RPMI7951 (cell line): ENCODE measurements at places on chromosomes 2 and 18.

DNA sequence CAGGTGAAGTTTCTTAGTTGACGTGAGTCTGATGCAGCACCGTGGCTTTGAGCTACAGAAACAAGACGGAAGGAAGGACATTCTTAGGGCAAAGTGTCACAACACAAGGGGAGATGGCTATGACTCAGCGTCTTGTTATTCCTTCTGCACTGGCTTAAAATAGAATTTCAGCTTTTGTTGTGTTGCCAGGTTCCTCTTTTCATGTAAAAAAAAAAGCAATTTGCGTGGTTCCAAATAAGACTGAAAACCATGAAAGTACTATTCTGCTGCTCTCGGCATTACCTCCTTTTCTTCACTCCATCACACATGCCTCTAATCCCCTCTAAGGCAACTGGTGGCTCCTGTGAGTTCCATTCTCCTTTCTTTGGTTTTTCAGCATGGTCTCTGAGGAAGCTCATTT, 150.1 kb downstream of the ANTXR1 start:
- peak; percentile 93 for DNase-seq

DNA sequence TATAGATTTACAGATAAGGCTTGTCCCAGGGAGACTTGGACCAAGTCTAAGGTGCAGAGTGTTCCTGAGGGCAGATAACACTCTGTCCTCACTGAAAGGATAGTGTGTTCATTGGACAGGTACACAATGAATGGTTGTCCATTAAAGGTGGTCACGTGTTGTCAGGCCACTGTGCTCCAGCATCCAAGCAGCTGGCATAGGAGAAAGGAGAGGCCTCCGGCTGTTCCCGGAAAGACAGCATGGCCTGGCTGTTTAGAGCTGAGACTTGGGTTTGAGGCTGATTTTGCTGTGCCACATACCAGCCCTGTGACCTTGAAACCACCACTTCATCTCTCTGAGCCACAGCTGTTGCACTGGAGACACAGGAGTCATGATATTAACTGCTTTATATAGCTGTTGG, 19.6 kb upstream of the SULT1C3 start:
- no peak for DNase-seq

GRCh38 chr18:63339920-63340484, 20.4 kb upstream of the BCL2 start:
- peak; percentile 14 for DNase-seq

DNA sequence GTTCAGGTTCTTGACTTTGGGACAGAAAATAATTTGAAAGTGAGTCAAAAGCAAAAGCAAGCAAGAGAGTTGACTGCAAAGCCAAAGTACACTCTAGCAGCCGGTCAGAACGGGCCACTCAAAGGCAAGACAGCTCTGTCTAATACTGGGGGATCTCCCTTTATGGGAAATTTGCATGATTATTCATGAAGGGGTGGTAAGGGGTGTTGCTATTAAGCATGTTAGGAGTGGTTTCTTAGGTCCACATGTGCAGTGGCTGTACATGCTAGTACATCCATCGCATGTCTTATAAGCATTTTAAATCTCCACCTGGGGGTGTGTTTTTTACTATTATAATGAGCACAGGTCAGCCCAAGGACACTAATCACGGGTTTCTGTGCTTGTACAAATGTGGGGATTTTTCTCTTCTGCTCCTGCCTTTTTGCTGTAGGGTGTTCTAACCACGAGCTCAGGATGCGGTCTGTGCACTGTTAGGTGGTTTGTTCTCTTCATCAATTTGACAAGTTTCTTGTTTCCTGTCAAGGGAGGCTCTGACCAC, 60.2 kb upstream of the SPP2 start:
- DNase-seq: no peak
